ENCODE measurements at places on chromosomes 13 and 19. TPM values are rescaled to one million over a fixed set of nuclear protein-coding genes. Genes with fewer than 3 reads are reported as not detected.
A peak's percentile ranks its signal among the peaks of the same experiment; 100 is the strongest.

GRCh38 chr19:49837425-49837824 lies 13.5 kb upstream of the PTOV1 start:
- H3K4me1 ChIP-seq: no peaks in the 10 kb centered on the region
- no peaks in the 10 kb centered on the region for H3K27me3 ChIP-seq
- H3K27ac ChIP-seq: no peak overlapping the region
- H3K4me3 ChIP-seq: no peak overlapping the region

GRCh38 chr13:103273825-103274224 lies 207.6 kb upstream of the SLC10A2 start:
- no peak overlapping the region for H3K4me3 ChIP-seq
- H3K27ac ChIP-seq: no peak overlapping the region
- DNase-seq: no peak

DNA sequence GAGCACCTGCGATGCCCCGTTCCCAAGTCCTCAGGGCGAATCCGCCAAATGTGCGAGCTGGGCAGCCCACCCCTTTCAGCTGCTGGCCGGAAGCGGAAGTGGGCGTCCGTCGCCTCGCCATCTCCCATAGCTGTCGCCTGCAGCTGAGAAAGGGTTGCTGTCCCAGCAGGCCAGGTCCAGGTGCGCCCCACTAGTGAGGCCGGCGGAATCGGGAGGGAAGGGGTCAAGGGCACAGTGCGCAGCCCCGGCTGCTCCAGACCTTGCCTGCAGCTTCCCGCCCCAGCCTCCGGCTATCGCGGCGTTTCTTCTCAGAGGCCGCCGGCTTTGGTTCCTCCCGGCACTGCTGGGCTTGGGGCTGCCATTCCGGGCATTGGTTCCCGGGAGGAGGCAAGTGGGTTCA lies at the start of gene ZNF177:
Gene ZNF177, plus strand, starts transcription at position 109 of the 400 bp plus-strand sequence. CDS start 15,299 bp downstream, outside the sequence.
- peaks cover 4% of the 10 kb centered on the region for H3K4me1 ChIP-seq
- H3K36me3 ChIP-seq: no peaks in the 10 kb centered on the region
- peak within 1 kb of the TSS; percentile 34 for H3K4me3 ChIP-seq
- peak; percentile 1 for DNase-seq
- H3K27ac ChIP-seq: no peak within 1 kb of the TSS
- peaks cover 6% of the 10 kb centered on the region for H3K27me3 ChIP-seq

Gene LSR
- total RNA-seq: 5.7 TPM

DNA sequence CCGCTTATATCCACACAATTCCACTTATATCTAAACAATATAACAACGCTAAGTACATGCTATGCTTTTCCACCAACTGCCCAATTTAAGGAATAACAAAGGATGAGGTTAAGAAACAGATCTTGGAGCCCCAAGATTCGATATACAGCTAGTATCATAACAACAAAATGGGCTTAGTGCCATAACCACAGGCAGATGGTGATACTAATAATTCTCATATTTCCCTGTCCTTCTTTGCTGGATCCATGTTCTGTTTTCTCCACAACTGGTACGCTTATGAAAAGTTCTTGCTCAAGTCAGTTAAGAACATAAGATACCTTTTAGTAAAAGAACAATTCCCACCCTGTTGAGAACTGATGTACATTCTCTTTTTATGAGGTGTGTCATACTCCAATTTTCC lies 33.9 kb downstream of the CAB39L start:
- no peaks in the 10 kb centered on the region for H3K36me3 ChIP-seq
- H3K27me3 ChIP-seq: no peaks in the 10 kb centered on the region
- H3K4me3 ChIP-seq: no peak overlapping the region
- H3K27ac ChIP-seq: no peak overlapping the region
- DNase-seq: no peak

DNA sequence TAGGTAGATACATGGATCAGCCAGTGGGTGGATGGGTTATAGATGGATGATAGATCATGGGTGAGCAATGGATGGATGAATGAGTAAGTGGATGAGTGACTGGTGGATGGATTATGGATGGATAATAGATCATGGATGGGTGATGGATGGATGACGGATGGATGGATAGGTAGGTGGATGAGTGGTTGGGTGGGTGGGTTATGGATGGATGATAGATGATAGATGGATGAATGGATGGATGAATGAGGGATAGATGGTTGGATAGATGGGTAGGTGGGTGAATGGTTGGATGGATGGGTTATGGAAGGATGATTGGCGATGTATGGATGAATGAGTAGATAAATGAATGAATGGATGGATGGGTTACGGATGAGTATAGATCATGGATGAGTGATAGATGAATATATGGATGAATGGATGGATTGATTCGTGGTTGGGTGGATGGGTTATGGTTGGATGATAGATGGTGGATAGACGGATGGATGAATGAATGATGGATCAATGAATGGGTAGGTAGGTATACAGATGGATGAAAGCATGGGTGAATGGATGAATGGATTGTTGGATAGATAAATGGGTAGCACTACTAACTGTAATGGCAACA lies 27.0 kb upstream of the PTPRS start:
- H3K27me3 ChIP-seq: no peaks in the 10 kb centered on the region
- DNase-seq: no peak
- H3K36me3 ChIP-seq: no peaks in the 10 kb centered on the region

- H3K4me3 ChIP-seq: no peak overlapping the region
- H3K27ac ChIP-seq: no peak overlapping the region
- H3K36me3 ChIP-seq: peaks cover 4% of the 10 kb centered on the region
- H3K4me1 ChIP-seq: no peaks in the 10 kb centered on the region
- DNase-seq: no peak
- H3K27me3 ChIP-seq: no peaks in the 10 kb centered on the region
These were observed 20.0 kb downstream of the CRYL1 start for GRCh38 chr13:20505405-20506366.

GRCh38 chr19:1591421-1592023 lies 1.1 kb downstream of the MBD3 start:
- H3K27me3 ChIP-seq: no peaks in the 10 kb centered on the region
- no peak for DNase-seq
- H3K4me1 ChIP-seq: peaks cover 27% of the 10 kb centered on the region
- H3K27ac ChIP-seq: peak overlapping the region; percentile 90

DNA sequence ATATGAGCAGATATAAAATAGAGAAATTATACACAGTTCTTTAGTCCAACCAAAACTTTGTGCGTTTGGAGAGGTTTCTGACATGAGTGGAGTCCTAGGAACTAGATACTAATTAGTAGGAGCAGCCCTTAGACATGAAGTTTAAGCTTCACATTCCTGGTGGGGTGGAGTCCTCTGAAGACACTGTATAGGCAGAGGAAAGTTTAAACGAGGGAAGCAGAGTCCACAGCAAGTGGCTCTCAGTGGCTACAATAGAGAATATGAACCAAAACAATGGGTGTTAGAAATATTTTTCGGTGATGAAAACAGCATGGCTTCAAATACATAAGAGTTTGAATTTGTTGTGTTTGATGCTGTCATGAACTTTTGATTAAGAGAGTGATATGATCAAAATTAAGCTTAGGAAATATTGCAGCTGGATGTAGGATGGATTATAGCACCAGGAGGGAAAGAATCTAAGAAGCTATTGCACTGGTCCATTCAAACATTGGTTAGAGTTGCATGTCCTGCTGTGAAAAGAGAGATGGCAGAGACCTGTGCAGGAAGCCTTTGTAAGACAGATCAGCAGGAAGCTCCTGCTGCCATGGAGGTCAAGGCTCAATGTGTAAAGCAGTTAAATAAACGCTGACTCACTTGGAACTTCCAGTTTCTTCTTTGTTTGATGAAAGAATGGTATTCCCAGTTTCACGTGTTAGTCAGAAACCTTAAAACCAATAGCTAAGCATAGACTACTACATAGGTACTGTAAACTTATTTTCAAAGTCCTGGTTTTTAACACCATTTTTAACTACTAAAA lies 175.2 kb downstream of the TDRD3 start:
- H3K4me3 ChIP-seq: no peak overlapping the region
- H3K4me1 ChIP-seq: no peaks in the 10 kb centered on the region
- no peaks in the 10 kb centered on the region for H3K27me3 ChIP-seq
- H3K27ac ChIP-seq: no peak overlapping the region
- DNase-seq: no peak

DNA sequence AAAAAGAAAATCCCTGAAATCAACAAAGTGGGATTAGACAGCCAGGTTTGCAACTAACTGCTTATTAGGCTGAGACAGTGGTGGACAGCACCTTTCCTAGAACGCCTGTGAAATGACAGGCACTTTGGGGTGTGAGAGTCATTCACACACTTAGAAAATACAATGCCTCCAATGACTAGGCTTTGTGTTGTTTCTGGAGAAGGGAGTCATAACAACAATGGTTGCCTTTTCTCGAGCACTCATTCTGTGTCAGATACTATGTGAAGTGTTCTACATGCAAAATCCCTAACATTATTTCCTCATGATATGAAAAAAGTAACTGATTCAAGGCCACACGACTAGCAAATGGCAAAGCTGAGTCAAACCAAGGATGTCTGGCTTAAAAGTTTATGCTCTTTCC lies 41.2 kb downstream of the SACS start:
- H3K27ac ChIP-seq: no peak overlapping the region
- no peaks in the 10 kb centered on the region for H3K27me3 ChIP-seq
- no peak for DNase-seq
- H3K36me3 ChIP-seq: no peaks in the 10 kb centered on the region

DNA sequence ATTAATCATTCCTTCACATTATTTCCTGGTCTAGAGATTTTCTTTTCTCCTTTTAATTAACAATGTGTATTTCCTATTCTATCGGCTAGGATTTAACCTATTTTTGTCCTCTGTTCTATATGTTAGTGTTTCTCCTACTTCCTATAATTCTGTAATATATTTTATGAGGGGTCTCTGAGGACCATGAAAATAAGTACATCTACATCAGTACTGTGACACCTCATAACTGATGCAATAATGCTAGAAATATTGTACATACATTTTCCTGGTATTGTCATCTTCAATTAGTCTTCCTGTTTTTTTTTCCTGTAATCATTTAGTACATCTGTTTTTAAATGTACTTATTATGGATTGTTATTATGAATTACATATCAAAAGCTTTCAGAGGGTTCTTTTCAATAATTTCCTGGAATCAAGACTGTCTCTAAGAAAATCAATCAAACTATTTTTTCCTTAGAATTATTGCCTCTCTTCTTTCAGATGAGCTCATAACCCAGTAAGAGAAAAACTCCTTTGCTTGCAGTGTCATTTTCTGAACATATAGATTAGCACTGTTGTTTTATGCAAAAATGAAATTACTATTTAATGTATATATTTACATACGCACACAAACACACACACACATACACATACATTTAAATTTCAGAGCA lies 1004.3 kb downstream of the SLITRK5 start:
- no peak overlapping the region for H3K27ac ChIP-seq
- no peak overlapping the region for H3K4me3 ChIP-seq
- H3K36me3 ChIP-seq: no peaks in the 10 kb centered on the region

Gene ZIC2
- total RNA-seq: 0.05 TPM

Gene MISP
- 0.57 TPM for total RNA-seq

- no peak overlapping the region for H3K27ac ChIP-seq
- H3K4me3 ChIP-seq: no peak overlapping the region
- no peaks in the 10 kb centered on the region for H3K27me3 ChIP-seq
These were observed 2134.7 kb downstream of the PCDH9 start for GRCh38 chr13:65095161-65096082.

Gene HIPK4
- under 0.01 TPM for total RNA-seq

- H3K27ac ChIP-seq: no peak overlapping the region
- H3K4me1 ChIP-seq: no peaks in the 10 kb centered on the region
- H3K27me3 ChIP-seq: no peaks in the 10 kb centered on the region
- no peaks in the 10 kb centered on the region for H3K36me3 ChIP-seq
- no peak for DNase-seq
These were observed 155.7 kb downstream of the GPC5 start for GRCh38 chr13:91554101-91554500.

DNA sequence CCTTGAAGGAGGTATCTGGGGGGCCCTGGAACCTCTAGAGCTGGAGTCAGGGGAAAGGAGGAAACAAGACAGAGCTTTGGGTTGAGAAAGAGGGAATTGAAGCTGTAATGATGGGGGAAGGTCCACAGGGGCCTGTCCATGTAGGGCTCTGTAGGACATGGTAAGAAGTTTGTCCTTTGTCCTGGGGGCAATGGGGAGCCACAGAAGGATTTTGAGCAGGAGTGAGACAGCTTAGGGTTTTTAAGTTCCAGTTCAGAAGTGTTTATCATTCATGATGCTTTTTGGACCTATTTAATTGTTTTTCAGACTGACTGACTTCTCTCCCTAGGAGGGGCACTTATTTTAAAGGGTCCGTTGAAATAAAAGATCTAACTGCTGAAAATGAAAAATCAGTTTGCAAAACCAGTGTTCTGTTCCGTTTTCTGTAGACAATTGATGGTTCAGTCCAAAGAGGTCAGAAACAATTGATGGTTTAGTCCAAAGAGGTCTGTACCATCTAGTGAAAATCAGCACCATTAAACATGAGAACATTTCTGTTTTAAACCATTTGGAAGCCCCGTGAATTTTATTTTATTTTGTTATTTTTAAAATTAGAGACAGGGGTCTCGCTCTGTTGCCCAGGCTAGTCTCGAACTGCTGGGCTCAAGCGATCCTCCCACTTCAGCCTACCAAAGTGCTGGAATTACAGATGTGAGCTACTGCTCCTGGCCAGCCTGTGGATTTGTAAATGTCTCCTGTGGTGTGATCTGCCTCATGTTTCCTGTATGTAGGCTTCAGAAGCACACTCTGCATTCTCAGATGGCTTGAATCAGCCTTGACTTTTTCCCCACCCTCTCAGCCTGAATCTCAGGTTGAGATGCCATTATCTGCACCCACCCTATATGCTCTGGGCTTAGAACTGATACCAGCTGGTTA lies 8.4 kb downstream of the PLD3 start:
- no peak overlapping the region for H3K27ac ChIP-seq
- H3K4me3 ChIP-seq: no peak overlapping the region
- DNase-seq: no peak
- H3K27me3 ChIP-seq: no peaks in the 10 kb centered on the region

- H3K27ac ChIP-seq: no peak overlapping the region
- no peaks in the 10 kb centered on the region for H3K4me1 ChIP-seq
- H3K4me3 ChIP-seq: no peak overlapping the region
These were observed 7.7 kb downstream of the TYK2 start for GRCh38 chr19:10372690-10373089.

DNA sequence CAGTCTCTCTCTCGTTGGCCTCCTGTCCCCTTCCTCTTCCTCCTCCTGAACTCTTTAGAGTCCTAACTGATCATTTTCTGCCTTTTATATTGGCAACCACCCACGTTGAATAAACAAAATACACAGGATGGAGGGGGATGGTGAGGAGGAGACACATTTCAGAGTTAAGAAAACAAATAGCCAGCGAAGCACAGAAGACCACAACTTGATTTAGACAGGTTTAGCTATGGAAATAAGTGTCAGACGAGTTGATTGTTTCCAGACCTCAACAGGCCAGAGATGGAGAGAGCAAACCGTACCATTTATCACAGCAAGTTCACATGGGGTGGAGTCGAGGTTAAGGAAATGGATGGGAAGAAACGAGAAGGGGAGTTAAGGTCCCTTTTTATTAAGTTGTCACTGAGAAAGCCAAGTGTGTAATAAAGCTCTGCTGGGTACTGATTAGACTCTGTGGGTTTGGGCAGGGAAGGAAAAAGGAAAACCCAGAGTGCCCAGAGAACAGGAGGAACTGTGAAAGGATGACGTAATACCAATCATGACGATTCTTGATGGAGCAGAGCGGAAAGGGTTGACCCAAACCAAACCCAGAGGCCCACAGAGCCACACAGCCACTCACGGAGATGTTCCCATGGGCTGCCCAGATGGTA lies 11.1 kb upstream of the SERP2 start:
- no peak overlapping the region for H3K27ac ChIP-seq
- no peaks in the 10 kb centered on the region for H3K36me3 ChIP-seq
- DNase-seq: no peak
- no peaks in the 10 kb centered on the region for H3K4me1 ChIP-seq

- H3K27ac ChIP-seq: no peak overlapping the region
- no peak overlapping the region for H3K4me3 ChIP-seq
- peaks cover 22% of the 10 kb centered on the region for H3K36me3 ChIP-seq
- no peaks in the 10 kb centered on the region for H3K27me3 ChIP-seq
- H3K4me1 ChIP-seq: no peaks in the 10 kb centered on the region
These were observed 17.1 kb downstream of the ZNF823 start for GRCh38 chr19:11721681-11722080.

Measured in thymus (tissue), 14 donors.